ENCODE measurements at places on chromosomes 12 and 14. TPM values are rescaled to one million over a fixed set of nuclear protein-coding genes. Genes with fewer than 3 reads are reported as not detected.

PRB2 gene
- total RNA-seq = not detected

SLC6A13 gene
- total RNA-seq = not detected

DNA sequence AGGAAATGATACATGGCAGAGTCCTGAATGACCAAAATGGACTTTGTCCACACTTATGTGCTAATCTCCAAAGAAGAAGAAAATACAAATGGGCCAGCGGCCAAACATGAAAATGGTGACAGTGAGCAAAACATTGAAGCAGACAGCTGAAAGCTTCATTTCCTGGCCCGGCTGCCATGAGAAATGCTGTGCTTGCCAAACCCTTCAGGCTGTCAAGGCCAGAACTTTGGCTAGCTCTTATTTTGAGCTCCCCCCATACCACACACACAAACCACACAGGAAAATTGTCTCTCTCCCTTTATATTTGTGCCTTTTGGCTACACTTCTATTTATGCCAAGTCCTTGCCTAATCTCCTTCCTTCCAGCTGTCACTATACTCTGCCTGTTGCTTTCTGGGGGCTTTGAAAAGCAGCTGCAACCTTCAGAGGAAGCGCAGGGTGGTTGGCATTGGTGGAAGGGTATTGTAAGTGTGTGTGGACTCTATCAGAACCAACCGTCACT, 323.8 kb downstream of the RAD51B start:
- H3K27me3 ChIP-seq = no peaks in the 10 kb centered on the region
- peak; percentile 92 for DNase-seq
- peak overlapping the region; percentile 0 for H3K27ac ChIP-seq
- no peak overlapping the region for H3K4me3 ChIP-seq

SPTB gene
- total RNA-seq = under 0.01 TPM

ARID4A gene
- 10.3 TPM for total RNA-seq

ETFBKMT gene
- total RNA-seq = 4.4 TPM

GRCh38 chr12:15732341-15733061, 56.7 kb downstream of the EPS8 start:
- H3K27me3 ChIP-seq = no peaks in the 10 kb centered on the region
- H3K4me1 ChIP-seq = peaks cover 3% of the 10 kb centered on the region
- no peak overlapping the region for H3K27ac ChIP-seq
- H3K36me3 ChIP-seq = no peaks in the 10 kb centered on the region

EXD2 gene
- total RNA-seq = 21.1 TPM

NABP2 gene
- 25.9 TPM for total RNA-seq

GRCh38 chr12:50506753-50507473, 2.1 kb downstream of the DIP2B start:
- H3K27me3 ChIP-seq = no peaks in the 10 kb centered on the region
- peak; percentile 23 for DNase-seq
- H3K4me3 ChIP-seq = no peak overlapping the region

- H3K27me3 ChIP-seq = no peaks in the 10 kb centered on the region
- DNase-seq = peak; percentile 48
- H3K4me1 ChIP-seq = no peaks in the 10 kb centered on the region
- H3K4me3 ChIP-seq = no peak overlapping the region
- no peaks in the 10 kb centered on the region for H3K36me3 ChIP-seq
- no peak overlapping the region for H3K27ac ChIP-seq
Observed at GRCh38 chr12:3727877-3728632, 24.9 kb downstream of the CRACR2A start.

- peak; percentile 6 for DNase-seq
- H3K27me3 ChIP-seq = no peaks in the 10 kb centered on the region
- H3K4me3 ChIP-seq = no peak overlapping the region
Observed at GRCh38 chr14:74697011-74697410, 15.9 kb downstream of the AREL1 start.

OTX2 gene
- not detected for total RNA-seq

DNA sequence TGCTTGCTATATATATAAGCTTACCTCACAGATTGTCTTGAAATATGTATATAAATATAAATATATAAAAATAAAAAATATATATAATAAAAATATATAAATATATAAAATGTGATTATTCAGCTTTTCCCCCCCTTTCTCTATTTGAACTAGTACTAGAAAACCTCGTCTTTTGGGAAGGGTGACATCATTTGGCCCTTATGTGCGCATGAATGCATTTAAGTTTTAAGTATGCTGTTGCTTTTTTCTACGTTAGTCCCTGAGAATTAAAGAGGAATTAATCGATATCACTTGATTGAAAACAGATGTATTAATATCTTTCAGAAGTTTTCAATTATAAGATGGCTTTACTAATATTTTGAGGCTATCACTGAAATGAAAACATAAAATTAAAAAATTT, 69.9 kb downstream of the RAD51B start:
- DNase-seq = no peak
- no peaks in the 10 kb centered on the region for H3K27me3 ChIP-seq
- H3K4me3 ChIP-seq = no peak overlapping the region
- H3K4me1 ChIP-seq = no peaks in the 10 kb centered on the region
- H3K36me3 ChIP-seq = no peaks in the 10 kb centered on the region

RNF41 gene
- 120 TPM for total RNA-seq
